ENCODE measurements at places on chromosomes 5 and 9.

- DNase-seq: no peak
Measured at GRCh38 chr9:102178811-102179210, 440.4 kb upstream of the GRIN3A start.

- no peak for DNase-seq
Measured at GRCh38 chr5:79694652-79695051, 5.0 kb downstream of the CMYA5 start.

- no peak for DNase-seq
Measured at GRCh38 chr5:96110300-96110699, 148.6 kb upstream of the ELL2 start.

DNA sequence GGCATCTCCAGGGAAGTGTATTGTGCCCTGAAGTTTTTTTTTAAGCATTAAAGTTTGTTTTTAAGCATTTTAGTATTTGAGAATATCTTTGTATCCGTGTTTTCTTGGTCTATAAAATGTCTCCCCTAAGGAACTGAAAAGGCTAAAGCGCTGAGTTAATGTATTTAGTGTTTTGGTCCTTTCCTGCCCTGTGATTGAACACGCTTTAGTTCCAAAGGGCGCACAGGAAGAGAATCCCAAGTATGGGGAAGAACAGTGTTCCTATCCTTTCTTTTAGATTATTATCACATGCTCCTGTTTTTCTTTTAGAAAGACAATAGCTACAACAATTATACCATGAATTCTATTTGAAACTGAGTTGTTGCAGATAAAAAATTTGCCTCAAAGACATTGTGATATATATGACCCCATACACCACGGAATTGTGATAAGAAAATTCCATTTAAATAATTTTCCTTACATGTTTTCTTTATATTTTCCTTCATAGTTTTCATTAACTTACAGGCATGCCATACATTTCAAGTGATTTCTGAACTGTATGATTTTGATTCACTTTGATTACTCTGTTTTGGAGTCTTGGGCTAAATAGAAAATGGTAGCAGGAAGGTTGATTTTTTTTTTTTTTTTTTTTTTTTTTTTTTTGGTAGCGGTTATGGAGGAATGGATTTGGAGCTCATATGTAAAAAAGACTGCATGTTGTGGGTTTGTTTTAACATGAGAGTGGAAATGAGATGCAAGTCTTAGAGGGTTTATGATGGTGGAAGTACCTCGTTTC is 3.1 kb downstream of the HSPA4 start:
- DNase-seq: no peak

DNA sequence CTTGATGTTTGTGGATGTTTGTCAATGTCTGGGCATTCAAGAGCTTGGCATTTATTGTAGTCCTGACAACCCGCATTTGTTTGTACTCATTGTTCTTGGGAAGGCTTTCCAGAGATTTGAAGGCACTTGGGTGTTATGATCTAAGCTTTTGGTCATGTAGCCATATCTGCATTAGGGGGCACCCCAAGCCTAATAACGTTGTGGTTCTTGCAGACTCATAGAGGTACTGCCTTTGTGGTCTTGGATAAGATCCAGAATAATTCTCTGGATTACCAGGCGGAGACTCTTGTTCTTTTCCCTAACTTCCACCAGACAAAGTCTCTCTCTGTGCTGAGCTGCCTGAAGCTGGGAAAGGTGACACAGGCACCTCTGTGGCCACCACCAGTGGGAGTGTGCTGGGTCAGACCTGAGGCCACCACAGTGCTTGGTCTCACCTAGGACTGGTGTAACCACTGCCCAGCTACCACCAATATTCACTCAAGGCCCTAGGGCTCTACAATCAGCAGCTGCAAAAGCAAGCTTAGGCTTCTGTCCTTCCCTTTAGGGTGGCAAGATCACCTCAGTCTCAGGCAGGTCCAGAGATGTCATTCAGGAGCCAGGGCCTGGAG is 144.4 kb upstream of the TAS2R1 start:
- DNase-seq: no peak

GRCh38 chr9:69574057-69574456 is 98.1 kb downstream of the APBA1 start:
- DNase-seq: no peak

All from NCI-H1105 (cell line).